T-helper 17 cell (primary cell): ENCODE measurements at places on chromosomes 4 and X.

GRCh38 chr4:12573716-12574115, 910.4 kb downstream of the RAB28 start:
- no peak for DNase-seq

GRCh38 chrX:69618803-69619202, 2.9 kb downstream of the EDA start:
- DNase-seq = no peak

DNA sequence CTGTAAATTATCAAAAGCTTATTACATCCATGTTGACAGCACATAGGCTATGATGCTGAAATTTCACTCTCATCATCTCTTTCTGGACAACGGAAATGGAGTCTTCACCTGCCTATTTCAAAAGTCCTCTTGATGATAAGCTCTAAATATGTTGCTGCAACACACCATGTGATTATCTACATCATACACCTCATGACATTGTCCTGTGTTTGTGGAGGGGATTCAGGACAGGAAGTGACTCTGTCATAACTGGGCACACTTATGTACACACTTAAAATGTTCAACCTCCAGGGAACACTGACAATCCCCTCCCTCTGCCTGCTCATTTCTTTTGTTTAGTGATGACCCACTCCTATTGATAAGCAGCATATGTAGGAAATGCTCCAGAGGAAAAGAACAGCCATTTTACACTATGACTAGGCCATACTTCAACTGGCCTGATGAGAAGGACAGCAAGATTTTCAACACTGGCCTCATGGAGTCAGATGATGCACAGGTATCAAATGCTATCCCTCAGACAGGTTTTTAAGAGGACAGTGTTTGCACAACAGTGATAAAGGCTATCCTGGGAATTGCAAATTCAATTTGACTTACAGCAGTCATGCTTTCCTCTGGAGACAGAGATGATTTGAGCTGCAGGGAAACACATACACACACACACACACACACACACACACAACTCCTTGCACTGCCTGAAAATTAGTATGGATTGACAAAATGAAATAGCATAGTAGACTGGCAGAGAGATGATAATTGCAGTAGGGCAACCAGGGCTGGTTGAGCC, 163.3 kb upstream of the RASGEF1B start:
- no peak for DNase-seq

- no peak for DNase-seq
These were observed 38.9 kb upstream of the RBPJ start for GRCh38 chr4:26281881-26282280.

GRCh38 chrX:9349572-9350494, 115.0 kb upstream of the TBL1X start:
- DNase-seq = no peak

DNA sequence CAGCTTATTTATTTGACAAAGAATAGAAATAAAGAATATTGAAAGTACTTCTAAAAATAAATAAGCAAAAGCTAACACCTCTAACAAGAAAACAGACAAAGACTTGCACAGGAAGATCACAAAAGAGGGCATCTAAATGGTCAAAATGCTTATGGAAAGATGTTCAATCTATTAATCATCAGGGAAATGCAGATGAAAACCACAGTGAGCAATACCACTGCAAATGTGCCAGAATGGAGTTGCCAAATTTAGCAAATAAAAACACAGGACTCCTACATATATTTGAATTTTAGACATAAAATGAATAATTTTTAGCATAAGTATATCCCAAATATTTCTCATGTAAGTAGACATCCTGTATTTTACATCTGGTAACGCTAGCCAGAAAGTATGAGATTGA, 56.1 kb upstream of the HPGD start:
- no peak for DNase-seq
